ENCODE measurements at places on chromosomes 7 and 10.

DNA sequence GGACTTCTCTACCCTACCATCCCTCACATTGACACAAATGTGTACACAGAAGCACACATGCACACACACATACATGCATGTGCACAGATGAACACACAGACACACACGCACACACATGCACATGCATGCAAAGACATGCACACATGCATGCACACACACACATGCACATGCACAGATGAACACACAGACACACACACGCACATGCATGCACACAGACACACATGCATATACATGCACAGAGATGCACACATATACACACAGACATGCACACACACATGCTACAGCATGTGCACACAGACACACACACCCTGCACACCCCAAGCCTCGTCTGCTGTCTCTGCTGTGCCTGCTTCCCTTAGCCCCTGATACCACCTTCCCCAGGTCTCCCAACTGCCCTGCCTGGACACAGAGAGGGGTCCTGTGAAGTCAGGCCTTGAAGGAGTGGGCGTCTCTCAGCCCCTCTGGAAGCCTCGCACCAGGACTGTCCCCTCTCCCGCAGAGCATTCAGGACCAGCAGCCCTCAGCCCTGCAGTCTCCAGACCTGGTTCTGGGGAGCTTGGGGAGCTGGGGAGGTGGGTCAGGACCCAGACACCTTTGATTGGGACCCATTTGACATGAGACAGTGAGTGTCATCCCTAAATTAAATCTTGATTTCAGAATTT is 181.8 kb downstream of the DNAJB6 start:
- no peaks in the 10 kb centered on the region for H3K36me3 ChIP-seq
- no peaks in the 10 kb centered on the region for H3K4me1 ChIP-seq
- H3K4me3 ChIP-seq: no peak overlapping the region
- H3K27me3 ChIP-seq: no peaks in the 10 kb centered on the region

- no peaks in the 10 kb centered on the region for H3K4me1 ChIP-seq
- no peaks in the 10 kb centered on the region for H3K27me3 ChIP-seq
- no peak overlapping the region for H3K27ac ChIP-seq
- DNase-seq: no peak
- no peaks in the 10 kb centered on the region for H3K36me3 ChIP-seq
Measured at GRCh38 chr7:157830331-157830730, 493.5 kb downstream of the DNAJB6 start.

DNA sequence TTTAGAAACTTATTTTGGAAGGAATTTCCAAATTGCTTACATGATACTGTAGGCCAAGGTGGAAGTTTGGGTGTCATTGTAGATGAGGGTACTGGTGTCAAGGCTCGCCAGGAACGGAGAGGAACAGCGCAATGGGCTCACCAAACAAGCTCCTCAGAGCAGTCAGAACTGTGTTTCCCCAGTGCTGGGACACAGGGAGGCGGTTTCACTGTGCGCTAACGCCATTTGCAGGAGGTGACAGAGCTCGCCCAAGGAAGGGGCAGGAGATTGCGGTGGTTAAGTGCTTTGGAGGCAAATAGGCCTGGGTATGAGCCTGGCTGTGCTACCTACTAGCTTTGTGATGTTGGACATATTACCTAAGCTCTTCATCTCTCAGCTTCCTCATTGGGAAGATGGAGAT is 57.3 kb downstream of the HHEX start:
- H3K4me3 ChIP-seq: no peak overlapping the region
- peaks cover 6% of the 10 kb centered on the region for H3K36me3 ChIP-seq

GRCh38 chr10:53833908-53834307 is 967.1 kb downstream of the PCDH15 start:
- peaks cover 16% of the 10 kb centered on the region for H3K4me1 ChIP-seq
- H3K27me3 ChIP-seq: no peaks in the 10 kb centered on the region
- H3K27ac ChIP-seq: no peak overlapping the region
- no peak overlapping the region for H3K4me3 ChIP-seq
- no peaks in the 10 kb centered on the region for H3K36me3 ChIP-seq

DNA sequence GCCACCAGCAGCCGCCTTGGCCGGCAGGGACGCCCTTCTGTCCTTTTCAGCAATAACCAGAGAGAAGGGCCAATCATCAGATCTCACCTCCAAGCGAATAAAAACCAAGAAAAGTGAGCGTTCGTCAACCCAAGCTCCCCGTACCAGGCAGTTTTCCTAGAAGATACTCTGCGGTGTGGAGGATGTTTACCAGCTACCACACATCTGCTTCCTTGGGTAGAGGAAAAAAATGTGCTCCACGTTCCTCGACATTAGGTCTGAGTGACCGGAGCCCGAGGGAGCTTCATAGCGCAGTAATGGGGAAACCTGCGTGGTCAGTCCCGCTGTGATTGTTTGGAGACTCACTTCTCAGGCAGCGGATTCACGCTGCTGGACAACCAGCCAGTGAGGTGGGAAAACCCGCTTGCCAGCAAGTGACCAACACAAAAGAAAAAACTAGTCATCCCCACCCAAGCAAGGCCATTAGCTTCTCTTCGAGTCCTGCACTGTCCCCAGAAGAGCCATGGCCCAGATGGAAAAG is 73.0 kb downstream of the ZRANB1 start:
- H3K36me3 ChIP-seq: peaks cover 50% of the 10 kb centered on the region
- H3K4me3 ChIP-seq: no peak overlapping the region
- DNase-seq: no peak
- peaks cover 6% of the 10 kb centered on the region for H3K4me1 ChIP-seq
- H3K27ac ChIP-seq: no peak overlapping the region

DNA sequence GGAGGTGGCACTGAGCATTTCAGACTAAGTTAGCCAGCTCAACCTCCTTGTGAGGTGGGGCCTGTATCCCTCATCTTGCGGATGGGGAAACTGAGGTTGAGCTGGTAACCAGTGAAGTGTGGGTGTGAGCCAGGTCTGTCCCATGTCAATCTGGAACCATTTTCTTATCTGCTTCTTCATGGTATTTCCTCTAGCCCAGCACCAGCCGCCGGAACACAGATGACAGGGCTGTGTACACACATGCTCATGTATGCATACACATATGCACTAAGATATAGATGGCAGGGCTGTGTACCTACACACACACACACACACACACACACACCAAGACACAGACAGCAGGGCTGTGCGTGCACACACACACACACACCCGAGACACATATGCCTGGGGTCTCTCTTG is 18.5 kb downstream of the RAMP3 start:
- peaks cover 49% of the 10 kb centered on the region for H3K27me3 ChIP-seq
- no peaks in the 10 kb centered on the region for H3K36me3 ChIP-seq
- H3K27ac ChIP-seq: no peak overlapping the region
- no peaks in the 10 kb centered on the region for H3K4me1 ChIP-seq
- no peak for DNase-seq
- no peak overlapping the region for H3K4me3 ChIP-seq

DNA sequence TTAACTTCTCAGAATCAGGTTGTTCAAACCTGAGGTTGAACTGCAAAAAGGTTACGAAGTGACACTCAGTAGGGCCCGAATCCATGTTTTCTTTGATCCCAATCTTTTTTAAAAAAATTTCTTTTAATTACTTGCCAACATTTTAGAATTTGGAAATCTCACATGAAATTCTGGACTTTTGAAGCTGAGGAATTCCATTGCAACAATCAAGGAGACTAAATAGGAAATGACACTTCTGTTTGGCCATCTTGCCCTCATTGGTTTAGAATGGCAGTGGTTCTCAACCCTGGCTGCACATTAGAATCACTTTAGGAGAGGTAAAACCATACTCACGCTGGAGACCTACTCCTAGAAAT is 471 bp upstream of the TOMM7 start:
- H3K27me3 ChIP-seq: no peaks in the 10 kb centered on the region
- H3K36me3 ChIP-seq: peaks cover 12% of the 10 kb centered on the region
- peaks cover 13% of the 10 kb centered on the region for H3K4me1 ChIP-seq
- H3K4me3 ChIP-seq: peak overlapping the region; percentile 94
- H3K27ac ChIP-seq: peak overlapping the region; percentile 98
- no peak for DNase-seq

DNA sequence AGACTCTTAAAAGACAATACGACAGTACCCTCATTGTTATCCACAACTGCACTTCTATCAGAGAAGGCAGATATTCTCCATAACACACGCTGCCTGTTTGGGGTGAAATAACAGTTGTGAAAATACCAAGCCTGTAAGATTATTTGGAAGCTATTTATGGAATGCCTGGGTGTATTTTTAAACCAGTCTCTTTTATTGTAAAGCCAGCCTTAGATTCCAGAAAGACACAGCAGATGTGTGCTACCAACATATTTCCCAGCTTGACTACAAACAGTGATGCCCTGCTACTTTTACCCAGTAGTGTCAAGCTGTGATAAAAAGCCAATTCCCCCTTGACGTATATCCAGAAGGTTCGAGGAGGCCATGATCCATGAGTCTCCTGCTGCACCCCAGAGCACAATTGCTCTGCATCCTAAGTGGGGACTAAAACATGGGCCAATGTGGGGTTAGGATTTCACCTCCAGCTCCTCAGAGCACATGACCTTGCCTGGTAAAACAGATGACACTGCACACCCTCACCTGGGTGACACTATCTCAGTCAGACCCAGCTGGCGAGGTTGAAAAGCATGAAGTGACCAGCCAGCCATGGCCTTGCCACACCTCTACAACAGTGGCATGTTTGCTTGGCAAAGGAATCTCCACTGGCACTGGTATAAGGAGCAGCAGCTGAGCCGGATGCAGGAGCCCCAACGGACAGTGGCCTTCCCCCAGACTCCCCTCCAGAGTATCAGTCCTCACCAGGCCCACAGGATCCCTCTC is 62.2 kb downstream of the GFRA1 start:
- no peak overlapping the region for H3K4me3 ChIP-seq
- no peaks in the 10 kb centered on the region for H3K27me3 ChIP-seq
- H3K36me3 ChIP-seq: no peaks in the 10 kb centered on the region
- DNase-seq: no peak

DNA sequence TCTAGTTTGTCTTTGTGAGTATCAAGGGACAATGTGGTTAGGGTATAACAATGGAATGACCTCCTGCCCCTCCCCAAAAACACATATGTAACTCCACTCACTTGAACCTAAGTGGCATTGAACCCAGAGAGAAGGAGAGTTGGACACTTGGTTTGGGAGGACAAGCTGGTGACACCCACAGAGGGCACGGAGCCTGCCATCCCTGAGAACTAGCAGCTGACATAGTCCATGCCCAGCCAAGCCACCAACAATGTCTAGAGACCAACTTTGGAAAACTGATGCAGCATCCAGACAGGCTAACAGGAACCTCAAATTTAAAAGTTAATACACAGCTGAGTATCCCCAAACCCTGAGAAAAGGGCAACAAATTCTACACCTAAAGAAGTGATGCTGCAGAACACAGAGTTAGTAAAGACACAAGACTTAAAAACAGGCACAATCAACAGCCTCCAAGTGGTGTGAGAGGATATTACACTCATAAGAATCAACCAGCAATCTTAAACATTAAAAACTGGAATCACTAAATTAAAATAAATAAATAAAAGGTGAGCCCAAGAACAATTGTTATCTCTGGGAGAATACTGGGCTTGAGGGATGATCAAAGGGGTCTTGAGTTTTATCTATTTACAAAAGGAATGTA is 27.2 kb downstream of the NUDCD3 start:
- H3K4me1 ChIP-seq: peaks cover 10% of the 10 kb centered on the region
- H3K27ac ChIP-seq: no peak overlapping the region
- H3K27me3 ChIP-seq: no peaks in the 10 kb centered on the region
- no peak overlapping the region for H3K4me3 ChIP-seq

DNA sequence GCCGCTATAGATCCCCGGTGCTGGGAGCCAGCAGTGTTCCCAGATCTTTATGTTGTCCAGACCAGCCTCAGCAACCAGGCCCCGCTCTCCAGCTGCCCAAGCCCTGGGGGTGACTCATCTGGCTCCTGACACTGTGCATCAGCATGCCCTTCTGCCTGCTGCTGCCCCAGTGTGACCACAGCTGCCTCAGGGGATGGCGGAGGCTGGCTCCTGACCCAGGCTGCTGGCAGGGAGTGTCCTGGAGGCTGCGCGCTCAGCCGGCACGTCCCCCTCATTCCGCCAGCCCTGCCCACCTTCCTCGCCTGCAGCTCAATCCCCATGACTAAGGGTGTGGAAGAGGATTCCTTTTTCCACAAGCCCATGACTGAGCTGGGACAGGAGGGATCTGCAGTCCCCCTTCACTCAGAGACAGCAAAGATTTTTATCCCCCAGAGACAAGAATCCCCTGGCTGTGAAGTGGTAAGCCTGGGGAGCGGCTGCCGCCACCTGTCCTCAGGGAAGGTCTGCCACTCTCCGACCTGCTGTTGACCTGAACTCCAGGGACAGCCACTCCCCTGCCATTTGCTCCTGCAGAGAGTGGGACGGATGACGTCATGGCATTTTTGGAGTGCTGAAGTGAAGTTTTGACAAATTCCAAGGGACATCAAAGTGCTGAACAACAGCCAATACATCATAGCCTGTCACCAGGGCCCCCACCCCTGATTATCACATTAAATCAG is 182.8 kb upstream of the BMPER start:
- DNase-seq: peak; percentile 96
- no peaks in the 10 kb centered on the region for H3K27me3 ChIP-seq
- H3K4me3 ChIP-seq: peak overlapping the region; percentile 33
- peaks cover 7% of the 10 kb centered on the region for H3K4me1 ChIP-seq

GRCh38 chr10:23173214-23174073 is 18.7 kb upstream of the PTF1A start:
- H3K36me3 ChIP-seq: no peaks in the 10 kb centered on the region
- no peak overlapping the region for H3K4me3 ChIP-seq
- H3K27me3 ChIP-seq: peaks cover 46% of the 10 kb centered on the region
- no peak overlapping the region for H3K27ac ChIP-seq
- no peak for DNase-seq

GRCh38 chr10:42979721-42980467 is 97.0 kb upstream of the RET start:
- no peaks in the 10 kb centered on the region for H3K36me3 ChIP-seq
- H3K4me3 ChIP-seq: no peak overlapping the region
- H3K27ac ChIP-seq: no peak overlapping the region
- H3K27me3 ChIP-seq: no peaks in the 10 kb centered on the region
- no peaks in the 10 kb centered on the region for H3K4me1 ChIP-seq

- peaks cover 25% of the 10 kb centered on the region for H3K4me1 ChIP-seq
- DNase-seq: no peak
- H3K36me3 ChIP-seq: peaks cover 24% of the 10 kb centered on the region
- H3K27me3 ChIP-seq: no peaks in the 10 kb centered on the region
- no peak overlapping the region for H3K4me3 ChIP-seq
Measured at GRCh38 chr10:72887043-72887442, 6.5 kb upstream of the OIT3 start.

GRCh38 chr10:52740913-52741675 is 31.5 kb downstream of the MBL2 start:
- H3K36me3 ChIP-seq: no peaks in the 10 kb centered on the region
- H3K4me1 ChIP-seq: peaks cover 6% of the 10 kb centered on the region
- DNase-seq: peak; percentile 64
- H3K4me3 ChIP-seq: no peak overlapping the region
- H3K27ac ChIP-seq: no peak overlapping the region

DNA sequence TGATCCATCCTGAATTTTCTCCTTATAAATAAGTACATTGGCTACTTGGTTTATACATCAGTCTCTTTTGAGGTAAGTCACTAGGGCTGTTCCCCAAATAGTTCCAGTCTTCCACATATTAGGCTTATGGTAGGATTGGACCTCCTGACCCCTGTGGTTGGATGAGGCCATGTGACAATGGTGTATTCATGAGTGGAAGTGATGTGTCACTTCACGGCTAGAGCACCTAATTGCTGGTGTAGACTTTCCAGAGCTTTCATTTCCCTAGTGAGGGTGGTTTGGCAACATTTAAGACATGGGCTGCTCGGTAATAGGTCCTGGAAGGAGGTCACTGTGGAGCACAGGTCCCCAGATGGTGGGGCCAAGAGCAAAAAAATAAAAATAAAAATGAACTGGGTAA is 141.2 kb upstream of the ABCB5 start:
- no peaks in the 10 kb centered on the region for H3K36me3 ChIP-seq
- DNase-seq: no peak
- no peak overlapping the region for H3K4me3 ChIP-seq
- no peaks in the 10 kb centered on the region for H3K27me3 ChIP-seq
- no peaks in the 10 kb centered on the region for H3K4me1 ChIP-seq
